ENCODE measurements at places on chromosomes 7 and 10.

DNA sequence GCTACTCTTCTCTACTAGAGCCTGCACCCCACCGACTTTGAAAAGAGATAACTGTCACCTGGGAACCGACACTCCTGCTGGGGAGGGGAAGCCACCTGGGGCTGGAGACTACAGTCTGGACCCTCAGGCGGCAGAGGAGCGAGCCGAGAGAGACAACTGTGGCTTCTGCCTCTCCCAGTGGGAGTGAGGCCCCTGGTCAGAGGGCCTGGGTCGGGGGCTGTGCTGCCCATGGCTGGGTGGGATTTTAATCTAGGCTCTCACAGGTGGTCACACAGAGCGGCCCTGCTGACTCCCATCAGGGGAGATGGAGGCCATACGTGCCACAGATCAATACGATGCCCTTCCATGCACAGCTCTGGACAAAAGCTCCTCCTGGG is 372.1 kb downstream of the DNAJB6 start:
- DNase-seq: no peak

GRCh38 chr10:30749385-30749784 is 119.8 kb upstream of the LYZL2 start:
- DNase-seq: no peak

- no peak for DNase-seq
These were observed 174.2 kb upstream of the NPVF start for GRCh38 chr7:25402532-25402931.

DNA sequence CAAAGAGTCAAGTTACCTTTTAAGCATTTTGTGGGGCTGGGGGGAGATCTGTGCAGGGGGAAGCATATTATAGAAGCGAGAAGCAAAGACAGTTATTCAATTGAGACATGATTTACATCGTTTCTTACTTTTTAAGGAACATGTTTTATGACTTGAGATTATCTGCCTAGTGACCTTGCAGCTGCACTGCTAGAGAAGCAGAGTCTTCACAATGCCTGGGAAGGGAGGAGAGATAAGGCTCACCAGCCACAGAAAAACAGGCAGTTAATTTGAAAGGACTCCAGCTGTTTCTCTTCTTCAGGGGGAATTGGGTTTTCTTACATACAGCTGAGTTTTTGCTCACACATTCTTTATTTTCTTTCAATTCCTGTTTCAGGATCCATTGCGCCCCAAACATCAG is 31.0 kb downstream of the PHYH start:
- no peak for DNase-seq

DNA sequence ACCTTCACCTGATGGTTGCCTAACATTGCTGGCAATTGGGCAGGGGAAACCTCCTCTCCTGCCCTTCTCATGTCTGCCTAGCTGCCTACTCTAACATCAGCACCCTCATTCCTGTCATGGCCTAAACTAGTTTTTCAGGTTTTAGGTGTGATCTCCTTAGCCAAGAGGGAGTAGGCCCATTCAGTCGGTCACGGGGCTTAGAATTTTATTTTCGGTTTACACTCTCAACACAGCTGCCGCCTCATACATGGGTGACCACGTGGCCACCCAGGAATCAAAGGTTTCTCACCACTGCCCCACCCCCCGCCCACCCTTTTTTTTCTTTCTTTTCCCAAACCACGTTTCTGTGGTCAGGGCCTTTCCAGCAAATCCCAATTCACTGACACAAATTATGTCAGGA is 97.2 kb downstream of the RALA start:
- no peak for DNase-seq

- DNase-seq: no peak
These were observed 27.8 kb downstream of the MRC1 start for GRCh38 chr10:17836942-17837341.

GRCh38 chr10:47192273-47192672 is 107.7 kb upstream of the GDF10 start:
- DNase-seq: no peak

GRCh38 chr10:20747782-20748181 is 149.3 kb downstream of the NEBL start:
- no peak for DNase-seq

DNA sequence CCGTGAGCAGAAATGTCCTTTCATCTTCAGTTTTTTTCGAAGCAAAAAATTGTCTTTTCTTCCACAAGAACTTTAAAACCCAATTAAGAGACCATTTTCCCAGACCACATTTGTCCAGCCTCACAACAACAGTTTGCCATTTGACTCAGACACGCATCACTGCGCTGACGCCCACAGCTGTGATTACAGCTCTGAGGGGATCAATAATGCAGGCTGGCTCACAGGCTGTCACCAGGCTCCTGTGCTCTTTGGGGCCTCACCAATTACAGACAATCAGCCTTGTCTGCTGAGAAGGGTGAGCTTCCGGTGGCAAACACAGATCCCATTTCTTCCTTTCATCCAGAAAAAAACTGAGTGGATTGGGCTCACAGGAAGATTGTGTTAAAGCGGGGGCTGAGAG is 33.3 kb downstream of the DDC start:
- no peak for DNase-seq

DNA sequence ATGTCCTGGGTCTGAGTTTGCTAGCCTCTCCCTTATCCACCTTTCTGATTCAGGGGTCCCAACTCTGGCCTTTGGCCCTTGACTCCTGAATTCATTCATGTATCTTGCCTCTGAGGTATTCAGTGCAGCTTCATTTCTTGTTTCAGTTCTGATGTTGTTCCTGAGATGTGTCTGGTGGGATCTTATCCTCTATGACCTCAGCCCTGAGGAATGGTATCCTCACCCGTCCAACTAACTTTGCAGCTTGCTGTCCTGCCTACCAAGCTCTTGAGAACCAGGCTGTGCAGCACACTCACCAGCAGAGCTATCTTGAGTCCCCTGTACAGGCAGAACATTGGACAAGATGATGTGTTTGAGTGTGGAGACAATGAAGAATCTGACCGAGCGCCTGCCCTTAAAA is 13.8 kb downstream of the SUFU start:
- DNase-seq: no peak

GRCh38 chr10:51985336-51985735 is 285.9 kb upstream of the CSTF2T start:
- no peak for DNase-seq

DNA sequence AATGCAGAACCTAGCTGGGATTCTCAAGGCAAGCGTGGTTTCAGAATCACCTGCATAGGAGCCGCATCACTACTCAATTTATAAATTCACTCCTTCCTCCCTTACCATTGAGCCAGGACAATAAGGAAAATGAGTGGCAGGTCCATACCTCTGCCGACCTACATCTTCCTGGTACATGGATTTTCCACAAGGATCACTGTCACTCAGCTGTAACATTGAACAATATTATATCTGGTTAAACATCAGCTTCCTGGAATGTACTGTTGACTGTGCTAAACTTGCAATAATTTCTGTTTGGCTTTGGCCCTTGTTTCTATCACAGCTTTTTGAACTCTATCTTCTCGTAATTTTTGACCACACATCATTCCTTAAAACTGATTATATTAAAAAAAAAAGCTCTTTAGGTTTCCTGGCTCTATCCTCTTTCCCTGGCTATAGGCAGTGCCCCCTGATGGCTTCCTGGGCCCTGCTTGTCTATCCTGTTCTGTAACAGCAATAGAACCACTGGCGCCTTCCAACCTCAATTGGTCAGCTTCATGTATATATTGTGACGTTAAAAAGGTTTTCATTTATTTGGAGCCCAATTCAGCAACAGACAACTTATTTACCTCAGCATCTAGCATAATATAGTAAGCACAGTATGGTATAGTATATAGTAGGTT is 59.2 kb downstream of the RNLS start:
- DNase-seq: no peak

GRCh38 chr7:1994931-1995330 is 237.8 kb downstream of the MAD1L1 start:
- no peak for DNase-seq

DNA sequence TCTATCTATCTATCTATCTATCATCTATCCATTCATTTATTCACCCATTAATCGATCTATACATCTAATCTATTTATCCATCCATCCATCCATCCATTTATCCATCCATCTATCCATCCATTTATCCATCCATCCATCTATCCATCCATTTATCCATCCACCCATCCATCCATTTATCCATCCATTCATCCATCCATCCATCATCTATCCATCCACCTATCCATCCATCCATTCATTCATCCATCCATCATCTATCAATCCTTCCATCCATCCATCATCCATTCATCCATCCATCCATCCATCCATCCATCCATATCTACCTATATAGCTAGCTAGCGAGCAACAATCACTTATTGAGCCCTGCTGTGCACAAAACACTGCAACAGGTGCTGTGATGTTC is 953.1 kb upstream of the ZNF722 start:
- DNase-seq: no peak

DNA sequence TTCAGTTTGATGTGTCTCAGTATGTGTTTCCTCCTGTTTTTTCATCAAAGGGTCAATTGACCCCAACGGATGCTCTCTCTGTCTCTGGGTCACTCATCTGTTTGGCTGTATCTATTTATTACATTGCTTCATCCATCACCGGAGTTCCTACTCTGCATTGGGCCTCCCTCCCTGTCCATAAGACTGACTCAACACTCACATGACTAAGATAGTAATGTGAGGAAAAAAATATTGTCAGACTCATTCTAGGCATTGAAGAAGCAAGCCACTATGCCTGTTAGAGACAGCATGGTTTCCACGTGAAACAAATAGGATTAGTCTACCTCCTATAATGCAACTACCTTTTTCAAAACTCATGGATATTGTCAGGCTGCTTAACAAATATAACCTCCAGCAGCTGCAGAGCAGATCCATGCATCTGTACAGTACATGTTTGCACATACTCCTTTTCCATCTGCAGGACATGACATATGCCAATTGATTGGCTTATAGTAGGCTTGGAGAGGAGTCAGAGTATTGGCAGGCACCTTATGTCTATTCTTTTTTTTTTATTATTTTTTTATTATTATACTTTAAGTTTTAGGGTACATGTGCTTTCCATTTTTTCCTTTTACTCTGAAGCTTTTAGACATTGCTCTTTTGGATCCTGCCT is 275.2 kb downstream of the LRRTM3 start:
- no peak for DNase-seq

DNA sequence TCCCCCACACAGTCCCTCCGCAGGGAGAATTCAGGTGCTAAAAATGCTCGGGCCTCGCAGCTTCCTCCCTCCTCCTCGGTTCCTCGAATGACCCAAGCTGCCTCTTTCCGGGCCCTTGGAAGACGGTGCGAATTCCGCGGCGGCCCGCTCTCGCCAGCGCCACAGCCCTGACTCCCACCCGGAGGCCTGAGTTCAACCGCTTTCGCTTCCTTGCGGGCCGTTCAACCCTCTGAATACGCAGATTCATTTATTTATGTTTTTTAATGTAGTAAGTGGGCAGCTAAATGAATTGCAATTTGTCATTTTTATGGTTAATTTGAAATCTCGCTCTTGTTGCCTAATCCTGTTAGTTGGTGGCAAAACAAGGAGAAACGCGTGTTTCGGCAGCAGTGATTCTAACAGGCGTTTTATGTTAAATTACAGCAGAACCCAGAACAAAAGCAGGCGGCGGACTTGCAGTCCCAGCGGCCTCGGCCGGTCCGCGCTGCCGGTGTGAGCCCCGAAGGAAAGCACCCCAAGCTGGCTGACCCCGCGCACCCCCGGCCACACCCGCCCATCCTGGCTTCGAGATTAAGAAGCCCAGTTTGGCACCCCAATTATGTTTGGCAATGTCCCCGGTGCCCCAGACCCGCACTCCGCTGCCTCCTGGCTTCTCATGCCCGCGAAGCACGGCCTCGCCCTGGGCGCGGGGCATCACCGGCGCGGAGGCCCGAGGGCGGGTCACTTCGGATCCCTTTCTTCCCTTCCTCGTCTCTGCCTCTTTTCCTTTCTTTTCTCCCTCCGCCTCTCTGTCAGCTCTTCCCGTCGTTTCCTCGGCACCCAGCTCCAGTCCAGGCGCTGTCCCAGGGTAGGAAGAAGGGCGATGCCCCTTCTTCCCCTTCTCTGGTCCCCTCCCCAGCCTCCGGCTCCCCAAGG is 75.9 kb downstream of the INSIG1 start:
- DNase-seq: no peak

DNA sequence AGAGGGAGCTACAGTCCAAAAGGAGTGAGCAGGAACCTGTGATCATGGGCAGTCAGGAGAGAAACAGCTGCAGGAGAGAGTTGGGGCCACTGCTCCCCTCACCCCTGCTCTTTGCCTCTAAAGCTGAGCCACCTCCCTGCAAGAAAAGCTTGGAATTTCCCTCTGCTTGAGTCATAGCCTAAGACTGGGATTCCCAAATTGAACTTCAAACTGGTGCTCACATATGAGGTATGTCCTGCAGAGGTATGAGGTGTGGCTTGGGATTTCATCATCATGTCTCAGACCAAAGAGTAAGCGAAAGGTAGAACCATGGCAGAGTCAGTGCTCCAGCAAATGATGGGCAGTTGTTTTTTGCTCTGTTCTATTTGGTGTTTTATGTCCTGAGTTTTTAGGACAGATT is 237.1 kb upstream of the NRP1 start:
- DNase-seq: no peak

DNA sequence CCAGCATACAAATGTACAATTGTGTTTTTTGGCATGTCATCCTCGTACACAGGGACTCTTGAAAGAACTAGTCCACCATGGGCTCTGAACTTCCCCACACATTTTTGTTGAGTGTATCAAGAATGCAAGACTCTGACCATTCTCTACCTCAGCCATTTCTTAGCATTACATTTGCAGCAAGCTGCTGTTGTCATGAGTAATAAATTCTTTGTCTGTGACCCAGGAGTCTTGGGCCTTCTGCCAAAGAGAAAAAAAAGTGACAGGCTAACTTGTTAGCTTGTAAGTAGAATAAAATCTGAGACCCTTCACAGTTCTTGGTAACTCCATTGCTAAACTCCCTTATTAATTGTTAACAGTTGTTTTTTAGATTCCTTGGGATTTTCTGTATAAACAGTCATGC is 542.3 kb upstream of the MBL2 start:
- peak; percentile 62 for DNase-seq

- DNase-seq: no peak
These were observed 304.5 kb downstream of the CCSER2 start for GRCh38 chr10:84632866-84633265.

DNA sequence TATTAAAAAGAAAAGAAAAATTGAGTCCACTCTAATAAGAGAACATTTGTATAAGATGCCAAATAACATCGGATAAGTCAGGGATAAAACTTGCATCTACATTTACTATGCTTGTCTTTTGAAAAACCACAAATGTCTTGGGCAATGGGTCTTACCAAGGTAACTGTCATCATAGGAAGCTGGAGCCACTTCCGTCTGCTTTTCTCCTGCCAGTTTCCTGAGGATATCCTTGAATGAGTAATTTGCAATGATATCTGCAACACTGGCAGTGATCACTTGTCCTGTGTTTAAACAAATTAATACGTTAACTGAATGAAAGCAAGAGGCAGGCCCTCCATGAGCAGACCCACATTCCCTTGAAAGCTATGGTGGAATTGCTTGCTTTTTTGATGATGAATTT is 47.3 kb downstream of the ITGA8 start:
- no peak for DNase-seq

All from T1000 (cell line).